Myometrial cell (primary cell): ENCODE measurements at places on chromosomes 2 and 18. TPM values are rescaled to one million over a fixed set of nuclear protein-coding genes. Genes with fewer than 3 reads are reported as not detected.

Gene CRYGD
- total RNA-seq, result not detected in 2 replicates

Gene DSG2
- 9.8 and 15.6 TPM in 2 replicates for total RNA-seq

Gene PRSS56
- total RNA-seq, result not detected in 2 replicates

Gene CCBE1
- total RNA-seq, result 38.3 and 45.6 TPM in 2 replicates
